Natural killer cell (primary cell): ENCODE measurements at places on chromosomes 16 and 17. TPM values are rescaled to one million over a fixed set of nuclear protein-coding genes. Genes with fewer than 3 reads are reported as not detected.

- DNase-seq, result no peak
Measured at GRCh38 chr16:54926166-54926838, 4.4 kb upstream of the IRX5 start.

DNA sequence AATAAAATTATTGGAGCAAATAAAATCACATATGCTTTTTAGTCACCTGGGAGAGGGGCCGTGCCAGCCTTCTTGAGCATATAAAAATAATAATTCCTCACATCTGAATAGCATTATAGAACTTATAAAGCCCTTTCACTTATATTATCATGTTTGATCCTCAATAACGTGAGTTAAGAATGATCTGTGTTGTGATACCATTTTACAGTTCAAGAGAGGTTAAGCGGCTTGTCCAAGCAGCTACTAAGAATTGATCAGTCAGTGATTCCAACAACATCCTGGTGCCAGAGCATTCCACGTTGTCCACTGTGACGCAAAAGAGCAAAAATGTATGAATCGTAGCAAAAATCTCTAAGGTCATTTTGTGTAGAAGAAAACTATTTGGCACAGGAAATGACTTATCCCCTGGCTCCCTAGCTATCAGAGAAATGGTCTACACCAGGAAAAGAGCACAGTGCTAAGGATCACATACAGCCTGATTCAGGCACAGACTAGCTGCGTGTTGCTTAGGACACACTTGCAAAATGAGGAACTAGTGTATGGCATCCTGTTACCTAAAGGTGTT lies 33.0 kb downstream of the ANKFN1 start:
- no peak for DNase-seq

- no peak for DNase-seq
Measured at GRCh38 chr16:81224824-81225223, 13.7 kb upstream of the BCO1 start.

Gene ZP2
- not detected for total RNA-seq

Gene IL34
- 0.54 TPM for total RNA-seq
